Liver (tissue), 10 donors: ENCODE measurements at places on chromosomes 2 and 18.

DNA sequence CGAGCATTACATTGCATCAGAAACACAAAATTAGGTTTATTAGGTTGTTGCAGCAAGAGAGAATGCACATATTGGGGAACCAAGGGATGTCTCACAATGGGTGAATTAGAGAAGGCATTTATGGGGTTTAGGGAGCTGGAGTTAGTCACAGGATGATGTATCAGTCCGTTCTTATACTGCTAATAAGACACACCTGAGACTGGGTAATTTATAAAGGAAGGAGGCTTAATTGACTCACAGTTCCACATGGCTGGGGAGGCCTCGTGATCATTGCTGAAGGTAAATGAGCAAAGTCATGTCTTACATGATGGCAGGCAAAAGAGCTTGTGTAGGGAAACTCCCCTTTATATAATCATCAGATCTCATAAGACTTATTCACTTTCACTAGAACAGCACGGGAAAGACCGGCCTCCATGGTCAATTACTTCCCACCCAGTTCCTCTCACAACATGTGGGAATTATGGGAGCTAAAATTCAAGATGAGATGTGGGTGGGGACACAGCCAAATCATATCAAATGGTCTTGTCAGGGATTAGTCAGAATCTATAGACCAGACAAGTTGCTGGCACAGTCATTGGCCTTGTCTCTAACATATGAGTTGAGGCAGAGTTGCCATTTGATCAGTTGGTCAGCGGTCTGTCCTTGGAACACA lies 61.9 kb upstream of the RBMS1 start:
- no peak overlapping the region for H3K4me3 ChIP-seq
- no peaks in the 10 kb centered on the region for H3K27me3 ChIP-seq
- no peaks in the 10 kb centered on the region for H3K36me3 ChIP-seq
- no peaks in the 10 kb centered on the region for H3K4me1 ChIP-seq

- no peaks in the 10 kb centered on the region for H3K27me3 ChIP-seq
- no peak for DNase-seq
- no peak overlapping the region for H3K4me3 ChIP-seq
- no peak overlapping the region for H3K27ac ChIP-seq
Measured at GRCh38 chr2:205679410-205680009, 2.8 kb upstream of the NRP2 start.

DNA sequence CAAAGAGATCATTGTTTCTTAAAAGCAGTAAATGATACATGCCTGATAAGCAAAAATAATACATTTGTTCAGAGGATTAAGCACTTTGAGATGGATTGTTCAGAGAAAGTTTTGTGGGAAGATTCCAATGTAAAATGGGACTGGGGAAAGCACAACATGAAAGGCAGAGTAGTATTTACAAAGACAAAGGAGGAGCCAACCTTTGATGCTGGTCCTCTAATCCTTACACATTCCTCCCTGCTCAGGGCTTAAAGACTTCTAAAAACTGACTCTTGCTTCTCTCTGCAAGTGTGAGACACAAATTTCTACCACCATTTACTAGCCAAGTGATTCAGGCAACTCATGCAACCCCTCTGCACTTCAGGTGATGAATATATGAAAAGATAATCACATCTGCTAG lies 47.2 kb upstream of the REG3G start:
- H3K27ac ChIP-seq, result no peak overlapping the region
- no peaks in the 10 kb centered on the region for H3K4me1 ChIP-seq
- no peak overlapping the region for H3K4me3 ChIP-seq
- H3K36me3 ChIP-seq, result no peaks in the 10 kb centered on the region
- H3K27me3 ChIP-seq, result peaks cover 2% of the 10 kb centered on the region
- DNase-seq, result no peak

GRCh38 chr2:169818241-169818640 lies 6.5 kb downstream of the METTL5 start:
- no peaks in the 10 kb centered on the region for H3K27me3 ChIP-seq
- H3K36me3 ChIP-seq, result peaks cover 17% of the 10 kb centered on the region
- H3K4me1 ChIP-seq, result no peaks in the 10 kb centered on the region
- H3K4me3 ChIP-seq, result no peak overlapping the region
- no peak for DNase-seq
- no peak overlapping the region for H3K27ac ChIP-seq

DNA sequence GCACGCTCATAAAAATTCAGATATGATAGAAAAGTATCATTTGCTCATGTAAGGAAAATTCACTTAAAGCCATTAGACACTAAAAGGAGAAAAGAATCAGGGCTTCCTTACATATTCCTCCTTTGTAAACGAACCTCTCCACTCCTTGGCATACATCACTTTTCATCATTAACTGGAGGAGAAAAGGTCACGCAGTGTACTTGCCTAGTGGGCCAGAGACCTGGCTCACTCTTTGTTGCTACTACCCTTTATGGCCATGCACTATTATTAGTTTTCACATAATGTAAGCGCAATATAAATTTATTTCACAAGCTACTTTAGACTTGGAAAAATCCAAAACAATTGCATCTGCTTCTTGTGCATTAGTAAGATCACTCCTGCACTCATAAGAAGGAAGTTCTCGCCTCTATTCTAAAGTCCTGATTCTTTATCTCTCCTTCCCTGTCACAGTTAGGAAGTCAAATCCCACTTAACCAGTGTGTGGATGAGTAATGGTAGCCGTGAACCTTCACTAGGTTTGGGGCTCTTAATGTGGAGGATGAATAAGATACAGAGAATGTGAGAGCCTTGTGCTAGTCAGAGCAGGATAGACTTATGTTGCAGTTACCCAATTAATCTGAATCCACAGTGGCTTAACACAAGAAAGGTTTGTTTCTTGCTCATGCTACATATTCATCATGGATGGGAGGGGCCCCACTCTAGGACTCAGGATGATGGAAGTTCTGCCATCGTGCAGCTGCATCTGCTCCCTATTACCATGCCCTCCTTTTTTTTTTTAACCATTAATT lies 115.0 kb upstream of the GLS start:
- H3K36me3 ChIP-seq, result no peaks in the 10 kb centered on the region
- DNase-seq, result no peak
- H3K4me1 ChIP-seq, result no peaks in the 10 kb centered on the region
- H3K27ac ChIP-seq, result no peak overlapping the region
- H3K4me3 ChIP-seq, result no peak overlapping the region
- H3K27me3 ChIP-seq, result peaks cover 2% of the 10 kb centered on the region

- no peaks in the 10 kb centered on the region for H3K27me3 ChIP-seq
- no peaks in the 10 kb centered on the region for H3K36me3 ChIP-seq
- no peak overlapping the region for H3K4me3 ChIP-seq
- H3K27ac ChIP-seq, result no peak overlapping the region
Measured at GRCh38 chr18:63005306-63005705, 290.0 kb downstream of the PHLPP1 start.

DNA sequence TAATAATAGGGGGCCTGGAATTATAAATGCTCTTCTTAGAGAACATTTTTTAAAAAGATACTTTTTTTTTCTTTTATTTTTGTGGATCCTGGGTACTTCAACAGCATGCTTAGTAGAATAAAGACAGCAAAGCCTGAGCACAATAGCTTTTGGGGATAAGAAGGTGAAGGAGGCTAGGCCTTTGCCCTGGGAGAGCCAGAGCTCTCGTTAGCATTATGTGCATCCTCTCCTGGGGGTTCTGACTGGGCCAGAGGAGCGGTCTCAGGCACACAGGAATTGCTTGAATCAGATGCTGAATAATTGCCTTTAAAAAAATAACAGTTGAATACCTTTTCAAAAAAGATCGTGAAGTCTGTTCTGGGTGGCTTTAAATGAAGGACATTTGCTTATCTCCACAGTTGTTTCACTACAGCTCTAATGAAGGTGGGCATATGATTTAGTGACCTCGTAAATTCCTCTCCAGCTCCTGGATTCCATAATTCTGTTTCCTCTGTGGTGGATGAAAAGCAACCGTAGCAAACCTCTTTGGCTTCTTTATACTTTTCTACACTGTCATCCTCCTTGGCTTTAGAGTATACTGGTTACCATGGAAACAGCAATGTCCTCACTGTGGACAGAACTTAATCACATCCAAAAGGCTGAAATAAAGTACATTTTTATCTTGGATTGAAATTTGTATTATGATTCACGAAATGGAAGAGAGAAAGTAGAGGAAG lies 133.8 kb downstream of the MAIP1 start:
- no peak for DNase-seq
- H3K4me3 ChIP-seq, result no peak overlapping the region
- no peaks in the 10 kb centered on the region for H3K36me3 ChIP-seq
- no peaks in the 10 kb centered on the region for H3K4me1 ChIP-seq
- H3K27ac ChIP-seq, result no peak overlapping the region

- no peak for DNase-seq
- H3K27me3 ChIP-seq, result no peaks in the 10 kb centered on the region
- no peaks in the 10 kb centered on the region for H3K36me3 ChIP-seq
Measured at GRCh38 chr2:167057446-167057845, 169.2 kb downstream of the XIRP2 start.

DNA sequence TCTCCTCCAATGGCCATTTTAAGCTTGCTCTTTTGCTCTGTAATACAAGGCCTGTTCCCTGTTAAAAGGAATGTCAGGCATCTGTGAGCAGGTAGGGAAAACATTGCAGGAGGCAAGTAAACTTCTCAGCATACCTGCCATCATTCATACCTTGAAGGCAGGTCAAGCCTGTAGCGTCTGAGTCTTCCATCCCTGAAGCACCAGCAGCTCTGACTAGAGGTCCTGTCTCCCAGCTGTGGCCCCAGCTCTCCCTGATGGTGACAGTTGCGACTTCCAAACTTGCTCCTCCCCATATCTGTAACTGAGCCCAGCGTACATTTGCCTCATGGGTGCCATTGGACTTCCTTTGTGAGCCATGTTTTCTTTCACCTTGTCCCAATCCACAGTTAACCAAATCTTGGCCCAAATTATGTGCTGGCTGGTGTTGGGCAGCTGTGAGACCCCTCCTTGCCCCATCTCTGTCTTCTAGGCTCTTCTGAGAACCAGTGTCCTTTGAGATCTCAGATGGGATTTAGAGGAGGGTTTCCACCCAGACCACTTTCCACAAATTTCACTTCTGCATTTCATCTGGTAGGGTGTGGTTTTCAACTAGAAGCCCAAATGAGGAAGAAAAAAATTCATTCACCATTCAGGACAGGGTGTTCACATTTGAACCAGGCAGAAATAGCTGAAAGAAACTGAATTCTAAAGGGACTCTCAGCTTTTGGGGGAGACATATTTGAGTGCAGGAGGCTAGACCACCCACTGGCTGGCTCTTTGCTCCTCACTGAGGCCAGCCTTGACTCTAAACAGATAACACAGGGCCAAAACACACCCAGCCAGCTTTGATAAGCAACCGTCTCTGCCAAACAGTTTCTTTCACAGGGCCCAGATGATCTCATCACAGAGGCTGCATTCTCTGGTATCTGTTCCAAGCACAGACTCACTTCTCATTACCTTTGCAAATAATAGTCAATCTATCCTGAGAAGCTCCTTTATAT lies 66.4 kb upstream of the MSH2 start:
- no peak overlapping the region for H3K4me3 ChIP-seq
- no peak overlapping the region for H3K27ac ChIP-seq
- peak; percentile 48 for DNase-seq
- no peaks in the 10 kb centered on the region for H3K4me1 ChIP-seq

DNA sequence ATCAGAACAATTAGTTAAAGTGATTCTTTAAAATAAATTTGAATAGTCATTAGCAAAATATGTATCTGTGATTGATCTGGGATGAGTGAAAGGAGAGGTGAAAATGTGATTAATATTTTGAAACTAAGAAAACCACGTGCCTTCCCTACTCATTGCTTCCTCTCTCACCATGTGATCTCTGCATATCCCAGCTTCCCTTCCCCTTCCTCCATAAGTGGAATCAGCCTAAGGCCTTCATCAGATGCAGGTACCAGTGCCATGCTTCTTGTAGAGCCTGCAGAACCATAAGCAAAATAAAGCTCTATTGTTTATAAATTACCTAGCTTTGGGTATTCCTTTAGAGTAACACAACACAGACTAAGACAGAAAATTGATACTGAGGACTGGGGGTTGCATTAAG lies 11.2 kb upstream of the STAT1 start:
- no peaks in the 10 kb centered on the region for H3K36me3 ChIP-seq
- no peak for DNase-seq
- H3K4me3 ChIP-seq, result no peak overlapping the region
- no peaks in the 10 kb centered on the region for H3K4me1 ChIP-seq

DNA sequence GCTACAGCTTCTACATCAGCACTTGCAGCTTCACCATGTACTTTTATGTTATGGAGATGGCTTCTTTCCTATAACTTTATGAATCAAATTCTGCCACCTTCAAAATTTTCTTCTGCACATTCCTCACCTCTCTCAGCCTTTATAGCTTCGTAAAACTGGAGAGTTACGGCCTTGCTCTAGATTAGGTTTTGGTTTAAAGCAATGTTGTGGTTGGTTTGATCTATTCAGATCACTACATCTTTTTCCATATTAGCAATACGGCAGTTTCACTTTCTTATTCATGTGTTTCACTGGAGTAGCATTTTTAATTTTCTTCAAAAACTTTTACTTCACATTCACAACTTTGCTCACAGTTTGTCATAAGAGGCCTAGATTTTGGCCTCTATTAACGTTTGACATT lies 242.9 kb upstream of the GYPC start:
- no peaks in the 10 kb centered on the region for H3K27me3 ChIP-seq
- no peak overlapping the region for H3K4me3 ChIP-seq
- no peaks in the 10 kb centered on the region for H3K4me1 ChIP-seq
- no peak for DNase-seq

DNA sequence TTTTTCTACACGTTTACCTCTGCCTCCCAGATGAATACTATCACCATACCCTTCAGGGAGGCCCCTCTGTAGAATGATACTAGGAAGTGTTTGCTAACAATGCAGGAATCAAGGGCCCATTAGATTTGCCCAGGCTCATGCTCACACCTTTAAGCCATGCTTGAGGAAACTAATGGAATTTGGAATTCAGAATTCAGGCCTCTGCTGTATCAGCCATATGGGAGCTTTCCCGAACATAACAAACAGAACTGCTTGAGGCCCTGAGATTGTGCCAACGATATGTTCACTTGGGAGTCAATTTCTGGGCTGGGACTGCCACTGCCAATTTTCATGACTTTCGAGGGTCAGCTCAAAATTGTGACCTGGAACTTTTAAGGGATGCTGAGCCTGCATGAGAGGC lies 282.5 kb downstream of the CLIP4 start:
- no peak overlapping the region for H3K27ac ChIP-seq
- H3K4me3 ChIP-seq, result no peak overlapping the region
- peaks cover 6% of the 10 kb centered on the region for H3K27me3 ChIP-seq

GRCh38 chr2:98020516-98020915 lies 24.8 kb upstream of the TMEM131 start:
- H3K27ac ChIP-seq, result no peak overlapping the region
- H3K4me3 ChIP-seq, result no peak overlapping the region
- no peaks in the 10 kb centered on the region for H3K4me1 ChIP-seq
- H3K36me3 ChIP-seq, result no peaks in the 10 kb centered on the region

GRCh38 chr2:10064932-10065772 lies 15.1 kb downstream of the CYS1 start:
- H3K4me3 ChIP-seq, result no peak overlapping the region
- peaks cover 4% of the 10 kb centered on the region for H3K4me1 ChIP-seq
- H3K27me3 ChIP-seq, result no peaks in the 10 kb centered on the region
- H3K36me3 ChIP-seq, result no peaks in the 10 kb centered on the region
- no peak for DNase-seq
